ENCODE measurements at places on chromosomes 2 and 18. TPM values are rescaled to one million over a fixed set of nuclear protein-coding genes. Genes with fewer than 3 reads are reported as not detected.

- no peak overlapping the region for H3K27ac ChIP-seq
- no peak overlapping the region for H3K4me3 ChIP-seq
- no peaks in the 10 kb centered on the region for H3K27me3 ChIP-seq
- no peak for DNase-seq
- H3K36me3 ChIP-seq, result no peaks in the 10 kb centered on the region
Measured at GRCh38 chr2:1567556-1568344, 154.5 kb downstream of the TPO start.

The ANKRD30BL gene
- not detected for total RNA-seq

- H3K27ac ChIP-seq, result no peak overlapping the region
- no peak for DNase-seq
- no peaks in the 10 kb centered on the region for H3K36me3 ChIP-seq
- H3K4me3 ChIP-seq, result no peak overlapping the region
Measured at GRCh38 chr2:140650825-140651224, 1480.0 kb downstream of the LRP1B start.

DNA sequence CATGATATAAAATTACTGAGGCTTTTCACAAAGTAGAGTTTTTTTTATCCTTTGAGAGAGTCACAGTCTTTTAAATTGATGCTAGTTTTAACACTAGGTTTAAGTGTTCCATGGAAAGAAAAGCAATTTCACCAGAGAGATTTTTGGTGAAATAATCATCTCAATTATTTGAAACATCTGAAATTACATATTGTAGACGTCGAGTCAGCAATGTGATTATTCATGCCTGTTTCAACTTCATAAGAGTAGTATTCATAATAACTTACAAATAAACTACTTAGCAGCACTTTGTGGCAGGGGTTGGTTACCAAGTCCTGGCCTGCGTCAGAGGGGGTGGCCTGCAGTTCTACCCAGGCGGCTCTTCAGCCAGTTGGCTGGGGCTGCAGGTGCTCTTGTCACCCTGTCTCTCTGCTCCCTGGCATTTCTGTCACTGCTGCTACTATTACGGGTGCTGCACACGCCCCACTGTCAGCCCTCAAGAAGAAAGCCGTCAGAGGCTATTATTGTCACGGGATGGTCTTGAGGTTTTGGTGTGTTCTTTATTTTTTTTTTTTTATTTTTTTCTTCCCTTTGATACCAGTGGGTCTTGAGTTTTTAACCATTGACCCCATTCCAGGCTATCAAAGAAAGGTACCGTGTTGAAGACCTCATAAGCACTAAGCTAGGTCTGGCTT is 50.4 kb downstream of the MALT1 start:
- H3K27me3 ChIP-seq, result no peaks in the 10 kb centered on the region
- H3K36me3 ChIP-seq, result peaks cover 45% of the 10 kb centered on the region
- H3K4me3 ChIP-seq, result no peak overlapping the region
- H3K4me1 ChIP-seq, result peaks cover under 1% of the 10 kb centered on the region

- H3K4me3 ChIP-seq, result no peak overlapping the region
- peaks cover 59% of the 10 kb centered on the region for H3K36me3 ChIP-seq
- no peak for DNase-seq
- H3K27ac ChIP-seq, result no peak overlapping the region
- H3K27me3 ChIP-seq, result no peaks in the 10 kb centered on the region
- H3K4me1 ChIP-seq, result peaks cover 7% of the 10 kb centered on the region
Measured at GRCh38 chr2:130169896-130170295, 11.5 kb downstream of the SMPD4 start.

The PARD3B gene
- 0.09 TPM for total RNA-seq

DNA sequence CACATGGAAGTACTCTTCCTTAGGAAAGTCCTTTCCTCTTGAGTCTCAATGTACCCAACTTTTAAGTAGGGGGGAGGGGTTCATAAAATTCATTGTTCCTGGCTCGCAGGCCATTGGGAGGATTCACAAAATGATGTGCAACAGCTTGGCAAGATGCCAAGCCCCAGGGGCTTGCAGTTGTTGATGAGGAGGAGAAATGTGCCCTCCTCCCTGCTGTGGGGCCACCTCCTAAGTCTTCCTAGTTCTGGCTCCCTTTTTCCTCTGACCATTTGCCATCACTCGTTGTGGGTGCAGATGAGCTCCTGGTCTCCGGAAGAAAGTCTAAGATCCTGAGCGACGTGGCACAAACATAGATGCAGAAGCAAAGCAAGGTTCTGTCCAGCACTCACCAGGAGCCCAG is 435.4 kb downstream of the EIPR1 start:
- H3K4me1 ChIP-seq, result no peaks in the 10 kb centered on the region
- no peak overlapping the region for H3K4me3 ChIP-seq
- no peaks in the 10 kb centered on the region for H3K36me3 ChIP-seq
- no peak for DNase-seq
- no peaks in the 10 kb centered on the region for H3K27me3 ChIP-seq

GRCh38 chr2:10833021-10833420 is 20.4 kb upstream of the PDIA6 start:
- H3K36me3 ChIP-seq, result no peaks in the 10 kb centered on the region
- peaks cover 26% of the 10 kb centered on the region for H3K27me3 ChIP-seq
- H3K27ac ChIP-seq, result no peak overlapping the region
- H3K4me3 ChIP-seq, result no peak overlapping the region
- peaks cover 2% of the 10 kb centered on the region for H3K4me1 ChIP-seq

GRCh38 chr2:221322741-221323140 is 249.4 kb downstream of the EPHA4 start:
- no peak for DNase-seq
- H3K27ac ChIP-seq, result no peak overlapping the region
- no peaks in the 10 kb centered on the region for H3K36me3 ChIP-seq
- no peak overlapping the region for H3K4me3 ChIP-seq
- no peaks in the 10 kb centered on the region for H3K4me1 ChIP-seq

The ANKRD23 gene
- total RNA-seq, result 7.0 TPM

DNA sequence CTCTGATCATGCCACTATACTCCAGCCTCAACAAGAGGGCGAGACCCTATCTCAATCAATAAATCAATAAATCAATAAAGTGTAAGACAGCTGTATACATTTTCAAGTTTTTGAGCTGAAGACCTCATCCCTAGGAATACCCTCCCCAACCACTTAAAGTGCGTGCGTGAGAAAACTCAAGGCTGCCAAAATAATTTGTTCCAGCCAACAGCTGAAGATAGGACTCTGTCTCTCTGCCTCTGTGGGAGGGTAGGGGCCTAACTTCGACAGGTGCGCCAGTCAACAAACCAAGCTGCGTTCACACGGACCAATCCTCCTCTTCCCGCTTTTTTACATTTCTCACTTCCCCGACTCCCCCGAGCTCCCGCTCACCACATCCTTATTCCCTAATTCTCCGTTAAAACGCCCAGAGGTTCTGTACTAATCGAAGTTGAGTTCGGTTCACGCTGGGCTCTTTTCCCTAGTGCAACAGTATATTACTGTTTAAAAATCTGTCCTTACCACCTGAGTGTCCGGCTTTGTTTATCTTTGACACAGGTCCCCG is 618 bp downstream of the POLR2D start:
- no peaks in the 10 kb centered on the region for H3K27me3 ChIP-seq
- peaks cover 26% of the 10 kb centered on the region for H3K4me1 ChIP-seq
- peak; percentile 13 for DNase-seq

The CYS1 gene
- 0.78 TPM for total RNA-seq

- no peaks in the 10 kb centered on the region for H3K4me1 ChIP-seq
- H3K36me3 ChIP-seq, result no peaks in the 10 kb centered on the region
- H3K27ac ChIP-seq, result no peak overlapping the region
- H3K27me3 ChIP-seq, result no peaks in the 10 kb centered on the region
Measured at GRCh38 chr2:133624551-133624950, 56.3 kb upstream of the NCKAP5 start.

DNA sequence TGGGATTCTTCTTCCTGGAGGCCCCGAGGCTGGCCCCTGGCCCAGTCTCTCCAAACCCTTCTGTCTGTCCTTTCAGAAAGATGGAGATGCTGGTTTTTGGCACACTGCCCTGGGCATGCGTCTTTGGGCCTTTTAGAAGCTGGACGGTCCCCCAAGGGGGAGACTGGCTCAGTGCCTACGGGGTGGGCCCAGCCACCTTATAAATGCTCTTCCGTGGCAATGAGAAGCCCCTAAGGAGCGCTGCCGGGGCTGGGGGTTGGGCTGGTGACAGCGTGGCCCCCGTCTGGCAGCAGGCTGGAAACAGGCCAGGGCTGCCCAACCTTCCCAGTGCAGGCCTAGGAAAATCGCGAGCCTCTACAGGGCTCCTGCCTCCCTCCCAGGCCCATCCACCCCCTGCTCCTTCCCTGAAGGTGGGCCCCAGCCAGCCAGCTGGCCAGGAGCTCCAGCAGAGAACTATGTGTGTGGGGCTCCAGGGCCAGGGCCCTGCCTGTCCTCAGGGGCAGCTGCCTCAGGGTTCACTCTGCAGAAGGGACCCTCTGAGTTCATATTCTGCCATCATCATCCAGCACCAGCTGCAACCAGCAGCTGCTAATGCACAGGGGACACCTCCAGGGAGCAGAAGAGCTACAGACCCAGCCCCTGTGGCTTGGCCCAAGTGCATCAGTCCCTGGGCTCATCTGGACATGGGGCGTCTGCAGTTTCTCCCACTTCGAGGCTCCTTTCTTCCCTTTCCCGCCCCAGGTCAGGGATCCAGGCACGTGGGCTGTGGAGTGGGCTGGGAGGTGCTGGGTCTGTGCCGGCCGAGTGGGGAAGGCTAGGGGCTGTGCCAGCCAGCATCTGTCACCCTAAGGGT is 107.6 kb upstream of the OTOS start:
- no peak for DNase-seq
- no peak overlapping the region for H3K4me3 ChIP-seq
- no peaks in the 10 kb centered on the region for H3K36me3 ChIP-seq
- no peaks in the 10 kb centered on the region for H3K4me1 ChIP-seq

DNA sequence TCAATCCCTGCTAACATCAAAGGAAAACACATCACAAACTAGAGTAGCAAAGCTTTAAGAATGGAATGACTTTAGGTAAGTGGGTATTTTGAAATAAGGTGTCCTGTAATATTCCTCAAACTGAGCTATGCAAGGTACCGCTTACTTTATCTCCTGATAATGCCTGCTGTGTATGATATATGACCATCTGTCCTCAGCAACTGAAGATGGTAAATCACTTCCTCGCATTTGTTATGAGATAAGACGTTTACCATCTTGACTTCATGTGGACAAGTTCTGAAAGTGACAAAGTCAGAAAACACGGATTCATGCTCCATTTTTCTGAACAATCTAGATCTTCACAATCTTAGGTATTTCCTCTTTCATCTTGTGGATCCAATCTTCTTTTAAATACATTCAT is 49.3 kb upstream of the PTPRM start:
- H3K27me3 ChIP-seq, result no peaks in the 10 kb centered on the region
- no peak overlapping the region for H3K4me3 ChIP-seq
- H3K27ac ChIP-seq, result no peak overlapping the region

The NUP35 gene
- total RNA-seq, result 30.9 TPM

The AQP12A gene
- not detected for total RNA-seq

The TEKT4 gene
- not detected for total RNA-seq

- no peak overlapping the region for H3K4me3 ChIP-seq
- no peak for DNase-seq
- H3K27ac ChIP-seq, result no peak overlapping the region
- no peaks in the 10 kb centered on the region for H3K36me3 ChIP-seq
Measured at GRCh38 chr2:150883613-150883895, 378.1 kb downstream of the RBM43 start.

- H3K4me3 ChIP-seq, result no peak overlapping the region
- H3K36me3 ChIP-seq, result peaks cover 25% of the 10 kb centered on the region
- DNase-seq, result no peak
- no peak overlapping the region for H3K27ac ChIP-seq
- peaks cover 38% of the 10 kb centered on the region for H3K4me1 ChIP-seq
- no peaks in the 10 kb centered on the region for H3K27me3 ChIP-seq
Measured at GRCh38 chr2:218720048-218721041, 9.7 kb downstream of the TTLL4 start.

Data from activated T-helper 2 cell treated with anti-CD3 and anti-CD28 coated beads, Interferon-gamma antibody, Interleukin-2, Interleukin-4, amounts not matched to agents 10 μg/mL and 5 μg/mL and 100 μg/mL, durations not matched to agents 14 hours and 24 hours and 36 hours (primary cell).